ENCODE measurements at places on chromosomes 12 and 14.
A peak's percentile ranks its signal among the peaks of the same experiment; 100 is the strongest.

- DNase-seq: no peak
Observed at GRCh38 chr12:12502815-12503151, 59.9 kb downstream of the DUSP16 start.

DNA sequence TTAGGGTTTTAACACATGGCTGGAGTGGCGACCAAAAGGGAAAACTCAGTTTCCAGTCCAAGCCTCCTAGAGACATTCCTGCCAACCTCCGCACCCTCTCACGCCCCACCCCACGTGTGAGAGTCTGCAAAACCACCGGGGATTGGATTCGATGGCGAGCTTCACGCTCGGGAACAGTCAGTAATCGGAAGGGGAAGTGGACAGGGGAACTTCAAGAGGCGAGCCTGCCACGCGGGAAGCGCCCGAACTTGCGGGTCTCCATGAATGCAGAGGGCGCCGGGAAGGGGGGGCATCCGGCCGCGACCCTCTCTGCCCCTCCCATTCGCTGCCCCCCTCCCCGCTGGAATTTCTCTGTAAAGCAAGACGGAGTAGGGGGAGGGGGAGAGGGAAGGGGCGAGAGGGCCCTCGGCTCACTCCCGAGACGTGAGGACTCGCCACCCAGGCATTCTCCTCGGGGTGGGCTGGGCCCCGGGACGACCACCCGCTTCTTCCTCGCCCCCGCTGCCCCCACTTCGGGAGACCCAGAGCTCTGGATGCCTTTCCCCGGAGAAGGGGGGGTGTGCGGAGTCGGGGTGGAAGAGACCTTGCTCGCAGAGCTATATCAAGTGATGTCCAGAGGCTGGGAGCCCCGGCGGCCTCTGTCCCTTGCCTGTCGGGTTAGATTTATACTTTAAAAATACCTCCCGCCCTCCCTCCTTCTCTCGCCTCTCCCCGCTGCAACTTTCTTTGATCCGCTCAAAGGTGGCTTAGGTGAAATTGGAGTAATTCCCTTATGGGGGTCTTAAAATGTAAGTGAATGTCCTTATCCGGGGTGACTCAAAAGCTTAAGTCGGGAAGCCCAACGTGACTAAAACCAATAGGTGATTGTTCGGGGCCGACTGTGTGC lies 2.5 kb upstream of the CCND2 start:
- peak; percentile 59 for DNase-seq

DNA sequence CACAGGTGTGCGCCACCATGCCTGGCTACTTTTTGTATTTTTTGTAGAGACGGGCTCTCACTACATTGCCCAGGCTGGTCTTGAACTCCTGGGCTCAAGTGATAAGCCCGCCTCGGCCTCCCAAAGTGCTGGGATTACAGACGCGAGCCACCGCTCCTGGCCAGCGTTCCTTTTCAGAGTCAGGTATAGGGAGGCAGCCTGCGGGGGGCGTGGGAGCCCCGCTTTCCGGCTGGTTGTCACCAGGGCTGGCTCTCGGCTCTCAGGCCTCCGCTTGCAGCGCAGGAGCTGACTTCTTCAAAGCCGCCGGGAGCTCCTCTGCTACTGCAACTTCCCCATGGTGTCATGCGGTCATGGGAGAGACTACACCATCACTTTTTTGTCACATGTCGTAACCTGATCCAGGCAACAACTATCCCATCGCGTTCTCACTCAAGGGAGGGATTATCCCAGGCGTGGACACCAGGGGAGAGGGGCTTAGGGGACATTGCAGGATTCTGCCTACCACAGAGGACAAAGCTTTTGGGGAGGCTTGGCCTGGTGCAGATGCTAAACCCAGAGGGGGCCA lies 129.4 kb downstream of the SCARB1 start:
- DNase-seq: no peak

DNA sequence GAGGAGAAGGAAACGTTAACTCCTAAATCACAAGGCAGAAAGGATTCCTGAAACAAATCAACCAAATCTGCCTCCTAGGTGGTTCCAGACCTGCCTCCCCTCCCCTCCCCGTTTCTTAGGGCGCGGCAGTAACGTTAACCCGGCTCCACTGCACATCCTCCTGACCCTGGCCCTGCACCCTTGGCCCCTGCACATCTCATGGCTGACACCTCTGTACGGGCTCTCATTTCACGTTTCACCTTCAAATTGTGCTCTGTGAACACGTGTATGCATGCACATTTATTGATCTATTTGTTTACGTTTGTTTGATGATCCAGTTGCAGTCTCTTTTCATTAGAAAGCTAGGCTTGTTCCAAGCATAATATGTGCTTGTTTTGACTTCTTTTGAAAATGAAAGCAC lies 358.1 kb downstream of the ADGRD1 start:
- DNase-seq: no peak

Measured in hepatocyte (in vitro differentiated cells).